ENCODE measurements at places on chromosomes 4 and X.

DNA sequence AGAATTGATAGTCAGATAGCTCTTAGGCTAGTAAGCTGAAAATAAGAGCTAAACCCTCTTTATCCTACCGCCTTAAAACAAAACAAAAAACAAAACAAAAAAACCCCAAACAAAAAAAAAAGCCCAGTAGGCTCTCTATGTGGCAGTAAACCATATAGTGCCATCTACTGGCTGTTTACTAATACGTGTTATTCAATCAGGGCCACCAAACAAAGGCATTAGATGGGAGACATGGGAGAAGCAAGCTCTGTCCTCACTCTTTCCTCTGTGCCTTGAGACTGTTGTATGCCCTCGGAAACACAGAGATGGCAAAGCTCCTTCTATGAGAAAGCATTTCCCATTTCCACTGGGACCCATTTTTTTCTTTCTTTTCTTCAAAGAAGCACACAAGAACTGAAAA is 148.8 kb upstream of the MID1 start:
- peak; percentile 9 for DNase-seq

DNA sequence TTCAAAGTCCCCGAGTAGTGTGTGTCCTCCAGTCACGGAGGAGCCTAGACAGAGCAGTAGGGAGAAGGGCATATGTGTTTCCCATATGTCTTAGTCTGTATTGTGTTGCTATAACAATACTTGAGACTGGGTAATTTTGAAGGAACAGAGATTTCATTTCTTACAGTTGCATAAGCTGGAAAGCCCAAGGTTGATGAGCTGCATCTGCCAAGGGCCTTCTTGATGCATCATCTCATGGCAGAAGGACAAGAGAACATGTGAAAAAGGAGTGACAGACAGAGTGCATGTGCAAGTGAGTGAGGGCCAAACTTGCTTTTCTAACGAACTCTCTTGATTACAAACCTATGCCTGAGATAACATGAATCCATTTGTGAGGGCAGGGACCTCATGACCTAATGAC is 243.4 kb downstream of the ARHGAP10 start:
- DNase-seq, result peak; percentile 76

DNA sequence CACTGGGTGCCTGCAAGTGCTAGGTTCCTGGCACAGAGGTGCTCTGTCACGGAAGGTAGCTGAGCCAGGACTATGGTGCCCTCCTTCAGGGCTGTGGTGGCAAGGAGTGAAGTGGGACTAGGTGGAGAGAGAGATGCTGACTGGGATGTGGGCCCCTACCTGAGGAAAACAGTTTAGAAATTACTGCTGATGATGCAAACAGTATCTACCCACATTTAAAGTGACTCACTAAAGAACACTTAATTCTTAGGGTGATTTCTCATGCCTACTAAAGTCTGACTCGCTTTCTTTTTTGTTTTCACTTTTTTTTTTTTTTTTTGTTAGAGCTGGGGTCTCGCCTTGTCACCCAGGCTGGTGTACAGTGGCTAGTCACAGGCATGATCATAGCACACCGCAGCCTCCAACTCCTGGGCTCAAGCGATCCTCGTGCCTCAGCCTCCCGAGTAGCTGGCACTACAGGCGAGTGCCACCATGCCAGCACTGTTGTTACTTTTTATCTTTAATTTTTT is 3.1 kb downstream of the ZNF185 start:
- no peak for DNase-seq

DNA sequence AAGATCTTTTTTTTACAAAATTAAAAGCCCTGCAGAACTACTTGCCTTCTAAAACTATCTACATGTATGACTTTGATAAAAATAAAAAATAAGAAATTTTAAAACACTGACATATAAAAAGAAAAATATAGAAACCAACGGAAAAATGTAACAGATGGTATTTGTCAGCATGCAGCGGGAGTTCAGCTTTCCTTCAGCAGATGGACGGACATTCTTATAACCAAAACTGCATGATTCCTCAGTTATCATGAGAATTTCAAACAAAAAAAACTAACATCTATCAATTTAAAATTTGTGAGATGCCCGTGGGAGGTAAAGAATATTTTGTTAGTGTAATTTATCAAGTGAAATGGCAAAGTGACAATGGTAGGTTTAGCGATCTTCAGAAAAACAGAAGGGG is 23.2 kb downstream of the RWDD4 start:
- DNase-seq, result no peak

DNA sequence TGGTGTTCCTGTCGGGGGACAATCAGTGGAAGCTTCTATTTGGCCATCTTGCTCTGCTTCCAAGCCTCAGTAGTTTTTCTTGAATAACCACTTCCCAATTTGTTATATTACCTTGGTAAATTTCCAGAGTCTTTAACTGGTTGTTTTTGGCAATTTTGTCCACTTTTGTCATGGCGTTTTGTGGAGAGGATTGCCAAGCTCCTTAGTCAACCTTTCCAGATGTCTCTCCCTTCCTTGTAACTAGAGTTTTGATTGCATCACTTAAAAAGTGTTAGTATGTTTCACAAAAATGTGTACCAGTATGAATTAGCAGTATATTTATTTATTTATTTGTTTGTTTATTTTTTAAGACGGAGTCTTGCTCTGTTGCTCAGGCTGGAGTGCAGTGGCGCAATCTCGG is 15.8 kb upstream of the UXT start:
- DNase-seq, result no peak

DNA sequence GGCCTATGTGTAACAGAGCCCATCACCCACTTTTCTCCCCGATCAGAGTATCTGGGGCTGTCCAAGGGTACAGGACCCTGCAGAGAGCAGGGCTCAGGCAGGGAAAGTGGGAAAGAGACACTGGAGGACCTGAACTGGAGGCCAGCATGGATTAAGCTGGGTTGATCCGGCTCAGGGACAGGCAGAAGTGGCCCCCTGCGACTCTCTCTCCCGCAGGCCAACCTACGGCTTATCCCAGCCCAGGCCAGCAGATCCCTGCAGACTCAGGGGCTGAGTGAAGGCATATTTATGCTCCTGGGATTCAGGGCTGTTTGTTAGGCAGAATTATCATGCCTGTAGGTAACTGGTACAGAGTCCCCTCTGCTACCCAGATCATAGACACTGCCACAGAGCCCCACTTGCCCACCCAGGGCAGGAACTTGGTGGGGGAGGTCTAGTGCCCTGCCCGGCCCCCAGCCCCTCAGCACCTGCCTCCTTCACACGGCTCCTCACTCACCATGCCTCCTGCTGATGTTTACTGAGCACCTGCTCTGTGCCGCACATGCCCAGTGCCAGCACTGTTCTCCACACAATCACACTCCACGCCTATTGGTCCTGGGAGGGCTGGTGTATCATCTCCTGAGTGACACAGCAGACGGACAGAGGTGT is 87.3 kb downstream of the ADRA2C start:
- DNase-seq, result no peak

- DNase-seq, result no peak
Measured at GRCh38 chr4:91838181-91838861, 465.4 kb upstream of the GRID2 start.

DNA sequence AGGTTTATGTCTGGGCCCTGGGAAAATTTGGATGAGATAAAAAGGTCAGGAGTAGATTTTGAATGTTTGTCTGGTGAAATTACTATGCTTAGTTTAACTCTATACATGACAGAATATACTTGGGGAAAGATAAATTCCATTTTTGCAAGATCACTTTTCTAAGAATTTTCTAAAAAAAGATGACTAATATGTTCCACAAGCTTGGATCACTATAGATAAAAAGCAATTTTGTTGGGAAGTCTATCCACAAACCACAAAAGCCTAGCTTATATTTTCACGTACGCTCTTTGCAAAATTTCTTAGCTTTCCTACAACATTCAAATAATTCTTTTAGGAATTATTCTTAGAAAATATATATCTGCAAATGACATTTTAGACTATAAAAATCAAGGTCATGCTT is 20.6 kb upstream of the COQ2 start:
- no peak for DNase-seq

- no peak for DNase-seq
Measured at GRCh38 chr4:148740701-148741100, 298.5 kb upstream of the NR3C2 start.

DNA sequence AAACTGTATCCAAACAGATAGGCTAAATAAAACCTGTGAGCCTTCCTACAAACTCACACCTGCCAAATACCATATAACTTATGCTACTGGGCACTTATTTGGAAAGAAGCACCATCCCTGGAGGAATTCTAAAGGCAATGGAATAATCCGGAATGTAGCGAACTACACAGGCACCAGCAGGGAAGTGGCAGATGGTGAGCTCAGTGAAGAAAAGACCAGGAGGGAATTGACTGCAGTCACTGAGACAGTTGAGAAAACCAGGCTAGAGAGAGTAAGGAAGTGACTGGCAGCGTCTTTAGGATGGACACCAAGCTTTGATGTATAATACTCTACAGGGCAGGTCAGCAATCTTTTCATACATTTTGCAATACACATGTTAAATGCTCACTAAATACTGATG is 16.3 kb downstream of the NDNF start:
- no peak for DNase-seq

- no peak for DNase-seq
Measured at GRCh38 chrX:17689971-17690409, 47.3 kb upstream of the SCML1 start.

DNA sequence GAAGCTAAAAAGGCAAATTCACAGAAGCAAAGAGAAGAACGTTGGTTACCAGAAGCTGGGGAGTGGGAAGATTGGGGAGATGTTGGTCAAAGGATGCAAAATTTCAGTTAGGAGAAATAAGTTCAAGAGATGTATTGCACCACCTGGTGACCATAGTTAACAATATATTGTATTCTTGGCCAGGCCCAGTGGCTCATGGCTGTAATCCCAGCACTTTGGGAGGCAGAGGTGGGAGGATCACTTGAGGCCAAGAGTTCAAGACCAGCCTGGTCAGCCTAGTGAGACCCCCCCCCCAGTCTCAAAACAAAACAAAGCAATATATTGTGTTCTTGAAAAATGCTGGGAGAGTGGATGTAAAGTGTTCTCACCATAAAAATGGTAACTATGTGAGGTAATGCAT is 67.9 kb downstream of the TAB3 start:
- DNase-seq, result no peak

GRCh38 chrX:72121383-72121782 is 10.3 kb downstream of the RTL5 start:
- peak; percentile 44 for DNase-seq
